Mucosa of descending colon (tissue), 3 donors: ENCODE measurements at places on chromosomes 13 and 19. TPM values are rescaled to one million over a fixed set of nuclear protein-coding genes. Genes with fewer than 3 reads are reported as not detected.

Gene MAP4K1
- total RNA-seq = 10.6 TPM

Gene KLK15
- 0.92 TPM for total RNA-seq

Gene FPR1
- 14.5 TPM for total RNA-seq

Gene TEAD2
- 64.0 TPM for total RNA-seq

Gene ARHGEF1
- total RNA-seq = 92.3 TPM

Gene ZNF442
- total RNA-seq = 3.9 TPM

Gene CYP2S1
- 45.4 TPM for total RNA-seq

Gene PLPP2
- total RNA-seq = 41.9 TPM

Gene ERVV-1
- total RNA-seq = not detected

Gene ERICH4
- total RNA-seq = not detected

Gene CEACAM8
- total RNA-seq = 0.32 TPM

- no peak for DNase-seq
Observed at GRCh38 chr19:49985871-49986270, 24.9 kb upstream of the SIGLEC11 start.

DNA sequence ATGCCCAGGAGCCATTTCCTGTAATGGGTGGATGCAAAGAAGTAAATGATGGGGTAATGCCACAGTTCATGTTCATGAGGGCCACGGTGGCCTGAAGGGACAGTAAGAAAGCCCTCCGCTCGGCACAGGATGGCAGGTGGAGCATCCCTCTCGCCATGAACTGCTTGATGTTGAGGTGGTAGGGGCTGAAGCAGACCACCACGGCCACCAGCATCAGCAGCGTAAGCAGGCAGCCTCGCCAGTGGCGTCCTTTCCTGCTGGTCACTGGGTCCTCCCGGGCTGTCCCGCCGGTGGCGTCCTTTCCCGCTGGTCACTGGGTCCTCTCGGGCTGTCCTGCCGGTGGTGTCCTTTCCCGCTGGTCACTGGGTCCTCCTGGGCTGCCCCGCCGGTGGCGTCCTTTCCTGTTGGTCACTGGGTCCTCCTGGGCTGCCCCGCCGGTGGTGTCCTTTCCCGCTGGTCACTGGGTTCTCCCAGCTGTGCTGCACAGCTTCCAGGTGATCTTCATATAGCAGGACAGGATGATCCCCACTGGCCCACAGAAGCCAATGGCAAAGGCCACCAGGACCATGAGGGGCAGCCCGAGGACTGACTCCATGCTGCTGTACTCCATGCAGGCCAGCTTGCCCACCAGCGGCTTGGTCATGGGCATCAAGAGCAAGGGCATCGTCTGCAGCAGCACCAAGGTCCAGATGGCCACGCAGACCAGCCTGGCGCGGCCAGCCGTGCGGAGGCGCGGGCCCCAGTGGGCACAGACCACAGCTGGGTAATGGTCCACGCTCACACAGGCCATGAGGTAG, 93.2 kb upstream of the TM9SF2 start:
- no peak for DNase-seq

DNA sequence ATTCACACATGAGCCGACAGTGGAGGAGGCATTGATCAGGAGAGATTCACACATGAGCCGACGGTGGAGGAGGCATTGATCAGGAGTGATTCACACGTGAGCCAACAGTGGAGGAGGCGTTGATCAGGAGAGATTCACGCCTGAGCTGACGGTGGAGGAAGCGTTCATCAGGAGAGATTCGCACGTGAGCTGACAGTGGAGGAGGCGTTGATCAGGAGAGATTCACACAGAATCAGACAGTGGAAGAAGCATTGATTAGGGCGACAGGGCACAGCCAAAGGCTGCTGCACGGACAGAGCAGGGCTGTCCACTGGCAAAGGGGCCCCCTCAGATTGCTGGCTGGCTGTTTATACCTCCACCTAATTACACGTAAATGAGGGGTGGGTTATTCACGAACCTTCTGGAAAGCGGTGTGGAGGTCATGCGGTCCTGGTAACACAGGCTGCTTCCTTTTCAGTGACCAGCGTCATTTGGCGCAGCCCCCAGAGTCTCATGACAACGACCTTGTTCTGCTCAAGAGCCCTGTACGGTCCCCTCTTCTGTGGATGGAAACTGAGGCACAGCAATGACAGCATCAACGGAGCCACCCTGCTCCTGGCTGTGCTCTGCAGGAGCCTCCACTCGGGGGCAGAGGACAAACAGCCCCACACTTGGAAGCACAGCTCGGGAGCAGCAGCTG, 50.6 kb upstream of the GAS6 start:
- no peak for DNase-seq

DNA sequence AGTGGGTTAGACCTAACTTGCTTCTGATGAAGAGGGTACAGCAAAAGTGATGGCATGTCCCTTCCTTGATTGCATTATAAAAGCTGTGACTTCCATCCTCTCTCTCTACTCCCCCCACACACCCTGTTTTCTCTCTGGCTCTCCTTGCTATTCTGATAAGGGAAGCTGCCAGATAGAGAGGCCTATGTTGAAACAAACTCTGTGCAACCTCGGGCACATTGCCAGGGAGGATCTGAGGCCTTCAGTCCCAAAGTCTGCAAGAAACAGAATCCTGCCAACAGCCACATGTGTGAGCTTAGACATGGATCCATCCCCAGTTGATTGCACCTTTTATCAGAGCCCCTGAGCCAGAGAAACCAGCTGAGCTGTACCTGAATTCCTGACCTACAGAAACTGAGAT, 44.8 kb upstream of the ARGLU1 start:
- no peak for DNase-seq

DNA sequence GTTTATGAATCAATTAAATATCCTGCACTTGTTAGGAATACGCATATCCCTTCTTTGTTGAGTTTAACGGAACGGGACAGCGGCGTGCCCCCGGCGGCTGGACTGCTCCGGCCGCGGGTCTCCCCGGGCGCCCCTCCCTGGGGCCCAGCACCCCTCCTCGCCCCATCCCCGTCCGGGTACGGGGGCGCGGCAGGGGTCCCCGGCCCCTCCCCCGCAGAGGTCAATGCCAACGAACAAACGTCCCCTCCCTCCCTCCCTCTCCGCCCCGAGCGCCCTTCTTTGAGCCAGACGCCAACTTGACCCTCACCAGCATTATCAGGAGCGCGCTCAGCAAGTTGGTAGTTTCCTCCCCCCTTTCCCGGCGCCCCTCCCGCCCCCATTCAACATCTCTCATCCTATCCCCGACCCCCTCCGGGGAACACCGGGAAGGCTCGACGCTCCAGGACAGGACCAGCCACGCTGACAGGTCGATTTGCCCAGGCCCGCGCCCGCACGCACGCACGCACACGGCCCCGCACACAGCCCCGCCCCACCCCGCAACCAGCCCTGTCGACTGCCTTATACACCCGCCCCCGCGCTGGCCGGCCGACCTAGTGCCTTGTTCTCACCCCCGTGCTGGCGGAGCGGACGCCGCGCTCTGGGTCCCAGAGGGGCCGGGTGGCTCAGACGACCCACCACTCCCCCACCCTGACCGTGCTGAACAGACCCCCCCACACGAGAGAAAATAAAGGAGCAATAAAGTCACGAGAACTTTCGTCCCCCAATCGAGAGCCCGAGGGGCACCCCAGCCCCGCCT, 5.0 kb downstream of the LYL1 start:
- DNase-seq = peak; percentile 59

GRCh38 chr19:12733369-12734214, 892 bp downstream of the TRIR start:
- no peak for DNase-seq

- no peak for DNase-seq
Observed at GRCh38 chr13:44197791-44198770, 175.5 kb upstream of the SERP2 start.

- no peak for DNase-seq
Observed at GRCh38 chr13:47218611-47219010, 321.8 kb upstream of the HTR2A start.

GRCh38 chr19:40717325-40717879, 490 bp downstream of the ITPKC start:
- DNase-seq = no peak

- peak; percentile 80 for DNase-seq
Observed at GRCh38 chr19:11142528-11143171, 12.9 kb downstream of the SPC24 start.

GRCh38 chr13:102227741-102228140, 174.1 kb downstream of the FGF14 start:
- no peak for DNase-seq

DNA sequence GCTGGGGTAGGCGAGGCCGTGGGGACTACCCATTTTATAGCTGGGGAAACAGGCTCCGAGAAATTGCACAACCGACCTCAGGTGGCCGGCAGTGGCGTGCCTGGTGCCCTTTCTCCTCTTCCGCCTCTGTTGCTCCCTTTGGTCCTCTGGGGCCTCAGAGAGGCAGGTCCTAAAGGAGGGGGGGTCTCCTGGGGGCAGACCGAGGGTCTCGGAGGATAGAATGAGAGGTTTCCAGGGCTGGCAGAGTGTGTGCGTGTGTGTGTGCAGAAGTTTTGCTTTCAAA, 11.3 kb downstream of the STX10 start:
- no peak for DNase-seq

GRCh38 chr19:10433131-10433536, 12.8 kb downstream of the PDE4A start:
- no peak for DNase-seq

DNA sequence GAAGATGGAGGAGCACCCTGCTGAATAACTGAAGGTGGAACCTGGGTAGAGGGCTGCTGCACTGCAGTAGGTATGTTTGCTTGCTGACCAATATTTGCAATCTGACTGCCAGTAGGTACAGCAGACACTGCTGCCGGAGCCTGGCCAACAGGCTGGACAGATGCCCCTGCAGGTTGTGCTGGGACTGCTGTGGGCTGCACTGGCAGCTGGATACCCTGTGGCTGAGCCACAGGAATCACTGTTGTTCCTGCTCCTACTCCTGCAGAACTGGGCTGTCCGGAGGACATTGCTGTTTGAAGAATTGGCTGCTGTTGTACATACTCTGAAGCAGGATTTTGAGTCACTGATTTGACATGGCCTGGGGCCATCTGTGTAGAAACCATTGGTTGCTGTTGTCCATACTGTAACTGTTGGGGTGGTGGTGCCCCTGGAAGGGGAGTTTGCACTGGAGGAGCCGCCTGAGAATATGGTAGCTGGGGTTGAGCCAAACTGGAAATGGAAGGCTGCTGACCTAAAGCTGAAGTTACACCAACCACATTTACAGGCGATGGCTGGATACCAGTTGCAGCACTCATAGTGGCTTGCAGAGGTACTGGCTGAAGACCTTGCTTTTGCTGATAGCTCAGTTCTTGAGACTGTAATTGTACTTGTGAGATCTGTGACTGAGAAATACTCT, 2.2 kb downstream of the TSC22D1 start:
- DNase-seq = no peak

DNA sequence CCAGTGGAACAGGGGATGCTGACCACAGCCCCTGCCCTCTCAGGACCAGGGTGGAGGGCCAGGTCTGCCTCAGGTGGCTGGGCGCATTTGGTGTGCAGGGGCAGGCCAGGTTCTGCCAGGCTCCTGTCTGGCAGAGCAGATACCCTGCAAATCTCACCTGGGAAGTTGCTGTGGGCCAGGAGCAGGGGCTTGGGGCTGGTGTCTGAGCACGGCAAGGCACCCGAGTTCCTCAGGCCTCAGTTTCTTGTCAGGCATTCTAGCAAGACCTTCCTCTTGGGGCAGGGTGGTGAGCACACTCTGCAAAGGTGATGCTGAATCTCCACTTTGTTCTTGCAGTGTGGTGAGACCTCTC, 1.1 kb downstream of the CRTC1 start:
- DNase-seq = no peak

GRCh38 chr13:48828962-48829411, 146.7 kb upstream of the FNDC3A start:
- no peak for DNase-seq

DNA sequence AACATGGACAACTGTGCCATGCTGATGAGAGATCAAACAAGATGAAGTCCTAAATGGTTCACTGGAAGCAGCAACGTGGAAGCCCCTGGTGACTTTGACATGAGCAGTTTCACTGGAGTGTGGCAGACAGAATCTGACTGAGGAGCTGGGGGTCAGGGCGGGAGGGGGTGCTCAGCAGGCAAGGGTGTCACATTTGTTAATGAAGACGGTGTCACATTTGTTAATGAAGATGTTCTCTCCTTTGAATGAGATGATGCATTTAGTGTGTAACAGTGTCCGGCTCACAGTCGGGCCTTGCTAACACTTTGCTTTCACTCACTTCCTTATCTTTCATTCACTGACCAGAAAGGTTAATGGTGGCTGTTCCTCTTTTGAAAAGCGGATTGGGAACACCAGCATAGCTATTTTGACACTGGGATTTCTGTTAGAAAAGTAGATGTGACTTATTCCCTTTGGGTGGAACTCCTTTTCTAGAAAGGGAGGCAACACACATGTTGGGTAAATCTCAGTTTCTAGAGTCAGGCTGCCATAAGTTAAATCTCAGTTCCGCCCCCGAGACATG, 693.7 kb downstream of the UQCRFS1 start:
- no peak for DNase-seq

DNA sequence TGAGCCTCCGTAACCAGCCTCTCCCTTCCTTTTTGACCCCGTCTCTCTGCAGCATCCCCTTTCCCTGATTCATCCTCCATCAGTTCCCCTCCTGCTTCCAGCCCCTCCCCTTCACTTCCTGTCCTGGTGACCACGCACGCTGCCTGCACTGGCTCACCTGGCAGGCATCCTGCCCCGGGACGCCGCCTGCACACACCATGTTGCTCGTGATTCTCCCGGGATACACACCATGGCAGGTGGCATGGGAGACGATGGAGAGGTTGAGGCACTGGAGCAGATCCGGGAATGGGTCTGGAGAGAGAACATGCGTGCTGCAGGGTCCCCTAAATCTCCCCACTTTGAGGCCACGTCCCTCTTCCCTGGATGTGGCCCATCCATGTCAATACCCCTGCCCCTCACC, 4.2 kb downstream of the KLK12 start:
- DNase-seq = no peak

GRCh38 chr19:46661735-46662592, 982 bp upstream of the DACT3 start:
- peak; percentile 83 for DNase-seq

DNA sequence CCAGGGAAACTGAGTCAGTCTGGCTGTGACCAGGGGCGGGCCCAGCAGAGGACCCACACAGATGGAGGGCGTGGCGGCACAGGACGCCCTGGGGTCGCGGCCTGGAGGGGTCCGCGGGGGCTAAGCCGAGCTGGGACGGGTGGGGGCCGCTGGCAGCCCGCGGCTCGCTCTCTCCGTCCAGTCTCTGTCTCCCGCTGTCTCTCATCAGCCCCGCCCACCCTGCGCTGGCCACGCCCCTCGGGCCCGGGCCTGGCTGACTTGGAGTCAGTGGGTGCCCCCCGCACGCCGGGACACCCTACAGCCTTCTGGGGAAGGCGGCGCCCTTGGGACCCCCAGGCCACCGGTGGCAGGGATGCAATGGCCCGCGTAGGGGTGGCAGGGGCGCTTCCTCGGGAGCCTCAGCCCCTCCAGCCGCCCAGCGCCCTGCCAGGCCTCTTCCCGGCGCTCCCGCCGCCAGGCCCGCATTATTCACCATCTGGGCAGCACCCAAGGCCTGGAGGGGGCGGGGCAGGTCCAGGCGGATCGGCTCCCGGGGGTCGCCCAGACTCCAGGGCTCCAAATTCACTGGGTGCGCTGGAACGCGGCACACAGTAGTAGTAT, at the start of gene TBXA2R:
Gene TBXA2R (minus strand): TSS at position 186 of the 600 bp plus-strand sequence. CDS start 6,241 bp downstream, outside the sequence.
- peak; percentile 79 for DNase-seq

GRCh38 chr13:30526612-30527495, 61.1 kb upstream of the HMGB1 start:
- no peak for DNase-seq
